ENCODE measurements at places on chromosomes 4 and X.
A peak's percentile ranks its signal among the peaks of the same experiment; 100 is the strongest.

DNA sequence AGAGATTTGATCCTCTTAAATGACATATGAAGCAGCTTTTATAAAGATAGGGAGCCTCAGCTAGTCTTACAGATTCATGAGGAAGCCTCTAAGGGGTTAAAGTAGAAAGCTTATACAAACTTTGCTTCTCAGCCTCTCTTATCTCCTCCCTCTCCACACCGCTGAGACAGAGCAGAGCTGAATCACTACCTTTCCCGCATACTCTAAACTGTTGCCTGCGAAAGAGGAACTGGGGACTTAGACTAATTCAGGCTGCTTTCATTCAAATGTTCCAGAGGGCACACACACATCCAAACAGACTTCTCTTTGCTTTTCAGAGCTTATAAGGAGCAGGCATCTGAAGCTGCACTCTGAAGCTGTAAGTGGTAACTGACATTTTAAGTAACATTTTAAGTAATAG, at the start of gene SERTM2:
Gene SERTM2 (plus strand): TSS at position 169 of the 400 bp plus-strand sequence. CDS start 7,213 bp downstream, outside the sequence.
- no peak for DNase-seq

DNA sequence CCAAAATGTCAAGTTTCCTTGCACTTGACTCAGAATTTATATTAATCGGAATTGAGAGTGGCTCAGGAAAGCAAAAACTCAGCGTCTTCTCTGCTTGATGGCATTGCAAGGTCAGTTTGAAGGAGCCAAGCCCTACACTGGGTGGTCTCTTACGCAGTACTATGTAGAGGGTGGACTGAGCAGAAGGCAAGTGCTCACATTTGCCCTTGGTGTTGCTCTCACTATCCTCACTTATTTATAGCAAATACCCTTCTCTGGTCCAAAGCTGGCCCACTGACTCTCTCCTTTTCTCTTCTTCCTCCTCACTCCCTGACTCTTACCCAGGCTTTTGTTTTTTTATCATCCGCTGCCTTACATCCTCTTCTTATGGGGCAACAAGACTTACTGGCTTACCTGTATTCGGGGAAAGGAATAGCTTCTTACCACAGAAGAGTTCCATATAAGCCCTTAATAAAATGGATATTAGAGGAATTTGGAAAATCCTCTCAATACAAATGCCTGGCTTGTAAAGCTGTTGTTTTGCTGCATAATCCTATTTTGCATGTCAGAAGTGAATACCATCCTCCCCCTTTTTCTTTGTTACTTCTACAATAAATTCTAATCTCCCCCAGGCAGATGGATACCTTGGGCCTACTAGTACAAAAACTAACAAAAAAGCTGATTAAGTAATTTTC, 24.8 kb upstream of the GATB start:
- no peak for DNase-seq

DNA sequence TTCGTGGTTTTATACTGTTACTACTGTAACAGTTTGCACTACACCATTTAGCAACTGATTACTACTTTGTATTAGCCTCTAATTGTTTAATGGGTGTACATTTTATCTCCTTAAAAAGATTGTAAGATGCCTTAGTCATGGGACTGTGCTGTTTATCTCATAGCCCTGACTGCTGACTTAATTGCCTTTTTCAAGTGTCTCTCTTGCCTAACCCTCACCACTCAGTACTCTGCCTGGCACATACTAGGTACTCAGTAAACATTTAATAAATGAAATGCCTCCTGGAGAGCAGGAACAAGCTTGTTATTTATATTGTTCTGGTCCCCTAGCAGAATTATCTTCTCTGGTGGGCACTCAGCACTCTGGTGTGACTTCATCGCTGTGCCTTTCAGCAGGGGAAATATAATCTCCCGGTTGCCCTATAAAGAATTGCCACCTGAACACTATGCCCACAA, 1.7 kb upstream of the STIM2 start:
- no peak for DNase-seq

GRCh38 chr4:105490523-105490922, 16.7 kb upstream of the PPA2 start:
- no peak for DNase-seq

DNA sequence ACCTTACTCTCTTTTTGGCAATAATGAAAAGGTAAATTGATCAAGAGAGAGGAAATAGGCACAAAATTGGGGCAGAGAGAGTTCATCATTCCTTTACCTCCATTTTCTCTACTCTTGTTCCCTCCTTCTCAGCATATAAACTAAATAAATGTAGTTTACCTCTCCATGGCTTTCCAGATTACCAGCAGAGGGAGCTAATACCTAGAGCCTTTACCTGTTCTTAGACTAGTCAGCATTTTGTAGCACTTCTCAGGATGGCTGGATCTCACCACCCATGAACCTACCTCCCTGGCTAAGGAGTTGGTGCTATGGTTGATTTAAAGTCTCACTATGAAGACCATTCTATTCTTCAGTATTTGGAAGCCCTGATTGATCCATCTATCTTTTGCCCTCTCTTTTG, 15.7 kb downstream of the OFD1 start:
- peak; percentile 8 for DNase-seq

- DNase-seq: no peak
Measured at GRCh38 chr4:144614850-144615585, 30.9 kb upstream of the HHIP start.

DNA sequence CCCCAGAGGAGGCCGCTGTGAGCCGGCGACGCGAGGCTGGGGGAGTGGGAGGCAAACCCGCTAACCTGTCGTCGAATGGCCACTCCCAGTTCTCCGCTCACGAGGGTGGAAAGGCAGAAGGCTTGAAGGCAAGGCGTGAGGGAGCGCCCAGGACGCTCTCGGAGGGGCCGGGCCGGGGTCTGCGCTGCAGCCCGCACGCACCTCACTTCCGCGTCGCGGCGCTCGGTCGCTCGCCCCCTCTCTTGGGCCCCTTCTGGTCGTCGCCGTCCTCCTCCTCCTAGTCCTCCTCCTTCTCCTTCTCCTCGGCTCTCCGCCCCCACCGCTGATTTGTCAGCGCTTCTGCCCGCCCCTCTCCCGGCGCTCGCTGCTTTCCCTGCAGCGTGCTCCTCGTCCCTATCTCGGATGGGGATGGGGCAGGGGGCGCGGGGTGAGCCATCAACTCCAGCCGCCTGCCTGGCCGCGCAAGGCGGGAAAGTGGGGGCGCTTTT, at the start of gene SNCA:
Gene SNCA (minus strand): TSS at position 265 of the 488 bp plus-strand sequence. CDS start 1,494 bp downstream, outside the sequence.
- DNase-seq: peak; percentile 36

GRCh38 chr4:140901736-140902336, 145.7 kb upstream of the TBC1D9 start:
- no peak for DNase-seq

- no peak for DNase-seq
Measured at GRCh38 chr4:156201050-156201449, 247.4 kb upstream of the CTSO start.

DNA sequence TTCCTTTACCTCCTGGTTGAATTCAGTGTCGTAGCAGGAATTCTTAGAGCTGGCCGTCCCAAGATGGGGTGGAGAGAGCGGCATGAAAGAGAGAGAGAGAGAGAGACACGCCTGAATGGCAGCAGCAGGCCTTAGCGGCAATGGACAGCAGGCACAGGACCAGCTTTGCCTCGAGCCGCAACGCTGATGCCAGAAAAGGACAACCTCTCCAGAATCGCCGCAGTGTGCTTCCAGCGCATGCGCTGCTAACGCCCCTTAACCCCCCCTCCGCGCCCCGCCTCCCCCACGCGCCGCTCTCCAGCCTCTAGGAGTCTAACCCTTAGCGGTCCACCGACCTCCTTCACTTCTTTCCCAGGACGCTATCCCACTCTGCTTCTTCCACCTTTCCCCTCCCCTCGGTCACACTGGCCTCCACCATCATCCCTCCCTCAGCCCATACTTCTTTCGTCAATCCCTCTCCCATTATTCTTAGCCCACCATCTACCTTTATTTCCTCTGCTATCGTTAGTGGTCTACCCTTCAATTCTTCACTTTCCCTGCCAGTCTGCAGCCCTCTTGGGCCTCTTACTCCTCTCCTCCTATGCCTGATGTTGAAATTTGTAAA, 10.5 kb upstream of the ZCCHC13 start:
- DNase-seq: peak; percentile 68

GRCh38 chr4:180766944-180767729, 1476.1 kb upstream of the TENM3 start:
- no peak for DNase-seq

- no peak for DNase-seq
Measured at GRCh38 chrX:112577146-112577545, 102.6 kb downstream of the LHFPL1 start.

DNA sequence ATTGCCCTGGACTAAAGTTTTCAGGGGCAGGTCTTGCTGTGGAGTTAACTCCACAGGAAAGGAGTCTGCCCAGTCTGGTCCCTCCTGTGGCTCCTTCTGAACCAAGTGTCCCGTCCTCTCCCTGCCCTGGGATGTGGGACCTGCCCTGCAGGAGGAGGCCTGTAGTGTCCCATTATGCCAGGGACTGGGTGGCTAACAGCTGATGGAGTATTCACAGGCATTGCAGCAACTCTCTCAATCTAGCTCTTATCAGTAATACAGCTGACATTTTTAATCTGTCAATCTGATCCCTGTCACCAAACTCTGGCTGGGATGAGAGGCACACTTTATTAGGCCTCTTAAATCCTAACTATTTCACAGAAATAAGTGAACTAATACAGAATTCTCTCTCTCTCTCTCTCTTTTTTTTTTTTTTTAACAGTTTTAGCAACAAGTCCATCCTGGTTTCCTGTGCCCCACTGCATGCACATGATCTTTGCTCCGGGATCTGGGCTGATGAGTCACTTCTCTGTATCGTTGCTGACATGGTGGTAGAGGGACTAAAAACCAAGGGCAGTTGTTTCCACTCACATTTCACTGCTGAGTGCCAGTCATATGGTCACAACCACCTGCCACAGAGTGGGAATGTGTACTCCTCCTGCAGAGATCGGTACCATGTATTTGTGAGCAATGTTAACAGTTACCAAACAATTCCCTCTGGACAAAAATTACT, 39.1 kb downstream of the HAND2 start:
- DNase-seq: no peak

GRCh38 chrX:108088511-108088910, 2.8 kb downstream of the PSMD10 start:
- DNase-seq: no peak

DNA sequence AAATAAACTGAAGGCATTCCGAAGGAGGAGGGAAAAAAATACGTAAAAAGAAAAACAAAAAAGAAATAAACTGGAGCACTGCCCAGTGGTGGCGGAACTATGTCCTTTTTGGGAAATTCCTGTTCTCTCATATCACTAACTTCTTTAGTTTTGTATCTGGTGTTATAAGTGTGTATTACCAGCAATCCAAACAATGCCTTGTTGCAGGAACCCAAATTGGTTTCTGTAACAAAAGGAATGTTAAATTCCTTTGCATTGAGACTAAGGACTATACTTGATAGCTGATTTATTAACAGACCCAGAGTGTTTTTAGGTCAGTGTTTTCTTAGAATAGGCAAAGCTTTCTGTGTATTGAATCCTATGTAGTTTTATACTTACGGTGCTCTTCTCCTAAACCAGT, 6.6 kb downstream of the CCNG2 start:
- no peak for DNase-seq

GRCh38 chr4:14841801-14842768, 160.2 kb upstream of the CPEB2 start:
- DNase-seq: no peak

DNA sequence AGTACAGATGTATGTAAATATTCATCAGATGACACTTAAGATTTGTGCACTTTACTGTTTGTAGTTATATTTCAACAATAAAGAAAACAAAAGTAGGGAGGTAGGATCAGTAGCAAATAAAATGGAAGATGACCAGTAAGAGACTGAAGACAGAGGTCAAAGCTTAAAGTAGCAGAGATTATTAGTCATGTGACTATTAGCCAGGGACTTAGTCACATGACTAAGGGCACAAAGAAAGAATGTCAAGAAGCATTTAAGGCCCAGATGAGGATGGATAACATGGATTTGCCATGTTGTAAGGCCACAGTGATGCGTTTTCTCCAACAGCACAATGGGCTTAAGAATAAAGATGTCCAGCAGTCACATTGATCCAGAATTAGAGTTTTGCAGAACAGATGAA, 479.6 kb downstream of the BCOR start:
- DNase-seq: no peak

- no peak for DNase-seq
Measured at GRCh38 chr4:25943312-25943711, 29.3 kb downstream of the SMIM20 start.

- DNase-seq: no peak
Measured at GRCh38 chr4:146237092-146237491, 22.8 kb downstream of the REELD1 start.

DNA sequence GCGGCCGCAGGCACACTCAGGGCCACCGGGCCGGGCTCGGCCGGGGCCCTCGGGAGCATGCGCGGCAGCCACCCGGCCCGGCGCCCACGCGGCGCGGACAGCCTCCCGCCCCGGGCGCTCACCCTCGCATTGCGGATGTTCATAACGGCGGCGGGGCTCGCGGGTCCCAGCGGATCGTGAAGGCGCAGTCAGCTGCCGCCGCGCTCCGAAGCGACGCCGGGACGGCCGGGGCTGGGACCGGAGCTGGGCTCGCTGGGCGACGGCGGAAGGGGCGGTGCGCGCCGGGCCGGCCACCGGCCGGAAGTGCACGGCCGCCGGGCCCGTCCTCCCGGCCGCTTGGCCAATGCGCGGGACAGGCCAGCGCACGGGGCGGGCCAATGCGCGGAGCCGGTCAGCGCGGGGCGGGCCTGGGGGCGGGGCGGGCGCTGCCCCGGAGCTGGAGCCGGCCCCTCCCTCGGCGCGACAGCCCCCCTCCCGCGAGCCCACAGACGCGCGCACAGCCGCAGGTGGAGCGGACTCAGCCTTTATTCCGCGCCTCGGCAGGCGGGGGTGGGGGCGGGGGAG, at the start of gene NAA10:
Gene NAA10 (minus strand): TSS at position 276 of the 564 bp plus-strand sequence. CDS start 133 bp downstream, at position 143.
- DNase-seq: peak; percentile 52

GRCh38 chr4:183213996-183214395, 106.1 kb downstream of the CLDN22 start:
- no peak for DNase-seq

DNA sequence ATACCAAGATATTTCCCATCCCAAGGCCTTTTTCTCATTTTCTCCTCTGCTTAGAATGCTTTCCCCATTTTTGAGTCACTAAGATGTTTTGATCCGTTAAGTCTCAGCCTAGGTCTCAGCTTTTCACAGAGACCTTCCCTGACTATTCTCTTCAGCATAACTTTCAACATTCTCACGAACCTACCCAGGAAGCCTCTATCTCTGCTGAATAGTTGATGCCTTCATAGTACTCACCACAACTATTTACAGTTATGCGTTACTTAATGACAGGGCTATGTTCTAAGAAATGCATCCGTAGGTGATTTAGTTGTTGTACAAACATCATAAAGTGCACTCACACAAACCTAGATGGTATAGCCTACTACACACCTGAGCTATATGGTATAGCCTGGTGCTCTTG, 64.5 kb downstream of the ARL9 start:
- DNase-seq: no peak

DNA sequence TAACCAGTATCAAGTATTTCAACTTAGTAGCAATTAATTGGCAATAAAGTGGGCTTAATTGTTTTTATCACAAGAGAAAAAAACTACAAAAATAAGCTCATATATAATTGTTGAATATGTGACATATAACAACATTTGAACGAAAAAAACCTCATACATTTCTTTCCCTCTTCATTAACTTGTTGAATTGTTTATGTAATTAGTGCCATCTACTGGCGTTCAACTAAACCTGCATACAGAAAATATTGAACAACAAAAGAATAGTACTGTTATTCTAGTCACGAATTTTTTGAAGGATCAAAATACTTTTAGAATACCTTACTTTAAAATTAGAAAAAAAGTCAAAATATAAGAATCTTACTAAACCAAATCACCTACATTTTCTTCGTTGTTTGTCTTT, 586.5 kb upstream of the FTHL17 start:
- no peak for DNase-seq

- DNase-seq: no peak
Measured at GRCh38 chr4:40193578-40193977, 3.3 kb upstream of the RHOH start.

All from stimulated activated CD4-positive, alpha-beta T cell treated with anti-CD3 and anti-CD28 coated beads, Interleukin-4, amount 100 ng/mL, for 24 hours (primary cell).